Fibroblast of skin of back (primary cell): ENCODE measurements at places on chromosomes 6 and 20.

DNA sequence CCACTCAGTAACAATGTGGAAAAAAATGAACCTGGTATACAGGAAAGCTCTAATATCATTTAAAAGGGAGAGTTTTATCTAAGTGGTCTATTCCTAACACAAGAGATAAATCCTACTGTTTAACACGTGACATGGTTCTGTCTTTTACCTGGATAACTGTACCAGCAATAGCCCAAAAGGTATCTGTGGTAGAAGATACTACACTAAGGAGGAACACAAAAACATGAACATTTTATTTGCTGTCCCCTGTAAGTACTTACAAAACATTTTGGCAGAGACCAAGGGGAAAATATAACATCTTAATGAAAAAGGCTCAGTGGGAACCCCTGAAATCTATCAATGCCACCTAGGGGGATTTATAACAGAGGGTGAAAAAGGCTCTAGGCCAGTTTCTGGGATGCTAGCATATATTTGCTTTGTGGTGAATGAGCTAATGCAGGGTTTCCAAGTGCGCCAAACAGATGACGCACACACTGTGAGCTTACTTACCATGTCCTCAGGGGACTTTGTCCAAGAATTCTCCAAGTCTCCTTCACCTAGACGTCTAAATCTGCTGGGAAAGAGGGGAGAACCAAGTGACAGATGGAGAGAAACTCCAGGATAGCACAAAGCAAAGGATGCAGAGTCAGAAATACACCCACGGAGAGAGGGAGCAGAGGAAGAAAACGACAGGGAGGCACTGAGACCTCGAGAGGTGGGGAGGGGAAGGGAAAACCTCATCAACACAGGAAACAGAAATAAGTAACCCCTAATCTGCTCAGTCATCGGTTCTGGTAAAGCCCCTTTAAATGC, 147.9 kb upstream of the PRND start:
- peak; percentile 90 for DNase-seq

GRCh38 chr6:111406200-111406721, 76.8 kb downstream of the REV3L start:
- no peak for DNase-seq

DNA sequence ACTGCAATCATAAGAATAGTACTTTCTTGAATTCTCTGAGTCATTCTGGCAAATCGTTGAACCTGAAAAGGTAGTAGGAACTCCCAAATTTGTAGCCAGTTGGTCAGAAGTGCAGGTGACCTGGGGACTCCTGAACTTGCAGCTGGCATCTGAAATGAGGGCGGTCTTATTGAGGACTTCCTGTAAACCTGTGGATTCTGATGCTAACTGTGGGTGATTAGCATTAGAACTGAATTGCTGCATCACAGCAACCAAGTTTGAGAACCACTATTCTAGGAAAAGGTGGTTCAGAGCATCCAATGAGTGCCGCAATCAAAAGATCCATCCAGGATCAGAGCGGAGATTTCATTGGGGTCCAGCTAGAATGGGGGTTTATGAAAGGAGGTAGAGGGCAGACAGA, 50.2 kb upstream of the UTRN start:
- DNase-seq: no peak

GRCh38 chr20:37915434-37915787, 12.5 kb downstream of the VSTM2L start:
- DNase-seq: no peak

DNA sequence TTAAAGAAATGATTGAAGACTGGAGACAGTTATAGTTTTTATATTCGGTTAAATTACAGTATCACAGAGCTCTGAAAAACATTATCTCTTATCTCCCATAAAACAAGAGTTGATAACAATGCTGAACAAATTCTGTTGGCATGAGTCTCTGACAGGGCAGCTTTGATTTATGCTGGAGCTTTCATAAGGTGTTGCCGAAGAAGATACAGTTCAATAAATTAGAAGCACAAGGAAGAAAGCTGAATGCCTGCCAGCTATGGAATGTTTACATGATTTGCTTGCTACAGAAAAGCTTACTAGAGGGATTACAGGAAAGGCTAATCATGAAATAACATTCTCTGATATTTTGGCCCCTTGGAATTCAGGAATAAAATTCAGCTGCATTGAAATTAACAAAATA, 431.9 kb upstream of the GJE1 start:
- DNase-seq: no peak

GRCh38 chr6:85612690-85613474, 19.2 kb upstream of the SNX14 start:
- DNase-seq: no peak

DNA sequence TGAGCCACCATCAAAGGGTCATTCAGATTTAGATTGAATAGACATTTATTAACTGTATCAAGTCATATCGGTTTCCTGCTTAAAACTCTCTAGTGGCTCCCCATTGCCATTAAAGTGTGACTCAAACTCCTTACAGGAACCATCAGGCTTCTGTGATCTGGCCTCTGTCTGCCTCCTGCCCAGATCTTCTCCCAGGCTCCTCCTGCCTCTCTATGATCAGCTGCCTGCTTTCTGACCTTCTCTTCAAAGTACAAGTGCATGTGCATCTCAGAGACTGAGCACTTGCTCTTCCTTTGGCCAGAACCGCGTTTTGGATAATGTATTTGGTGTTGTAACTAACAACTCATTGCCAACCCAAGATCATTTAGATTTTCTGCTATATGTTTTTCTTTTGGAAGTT, 52.7 kb downstream of the IL20RA start:
- no peak for DNase-seq

DNA sequence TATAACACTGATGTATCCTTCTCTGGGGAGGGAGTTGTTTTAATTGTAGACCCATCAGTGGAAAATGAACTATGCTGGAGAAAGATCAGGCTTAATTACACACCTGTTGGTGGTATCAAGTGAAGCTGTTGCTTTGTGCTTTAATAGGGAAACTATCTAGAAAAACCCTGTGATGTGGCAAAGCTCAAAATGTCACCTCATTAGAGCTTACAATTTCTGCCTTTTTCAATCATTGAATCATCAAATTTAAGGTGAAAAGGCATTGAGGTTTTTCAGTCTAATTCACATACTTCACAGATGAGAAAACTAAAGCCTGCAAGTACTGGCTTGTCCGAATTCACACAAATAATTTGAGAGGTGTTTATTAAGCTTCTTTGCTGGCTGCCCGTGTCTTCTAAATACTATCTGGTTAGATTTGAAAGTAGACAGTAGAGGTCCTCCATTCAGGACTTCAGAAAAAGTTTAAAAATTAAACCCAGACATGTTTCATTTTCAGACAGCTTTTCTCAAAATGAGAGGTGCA, 143.3 kb upstream of the MAP3K7 start:
- no peak for DNase-seq

- no peak for DNase-seq
Measured at GRCh38 chr20:11366660-11367059, 551.0 kb upstream of the BTBD3 start.

GRCh38 chr20:53735536-53736050, 142.0 kb upstream of the ZNF217 start:
- DNase-seq: peak; percentile 95

DNA sequence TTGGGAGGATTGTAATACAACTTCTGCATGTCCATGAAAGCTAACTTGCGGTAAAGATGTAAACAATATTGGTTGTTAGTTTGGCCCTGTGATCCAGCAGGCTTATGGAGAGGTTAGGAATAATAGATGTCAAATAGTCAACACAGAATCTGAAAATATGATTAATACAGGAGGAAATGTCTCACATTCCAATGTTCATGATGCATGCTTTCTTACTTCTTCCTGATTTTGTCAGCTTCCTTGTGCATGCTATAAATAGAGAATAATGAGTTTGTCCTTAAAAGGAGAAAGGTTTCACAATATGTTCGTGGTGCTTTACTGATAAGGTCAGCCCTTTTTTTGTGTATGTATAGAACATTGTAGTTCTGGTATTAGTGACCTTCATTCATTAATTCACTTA, 136.7 kb downstream of the MMUT start:
- DNase-seq: peak; percentile 94

GRCh38 chr20:31543966-31544598, 29.8 kb downstream of the HM13 start:
- DNase-seq: peak; percentile 96

GRCh38 chr6:45472382-45472781, 94.6 kb upstream of the SUPT3H start:
- peak; percentile 51 for DNase-seq

- DNase-seq: no peak
Measured at GRCh38 chr20:17660667-17661066, 21.4 kb downstream of the RRBP1 start.

GRCh38 chr20:33172781-33173180, 4.8 kb downstream of the BPIFA2 start:
- DNase-seq: no peak

GRCh38 chr6:139981768-139982181, 607.3 kb upstream of the CITED2 start:
- peak; percentile 81 for DNase-seq

GRCh38 chr20:35284992-35285805, 627 bp upstream of the EIF6 start:
- no peak for DNase-seq

DNA sequence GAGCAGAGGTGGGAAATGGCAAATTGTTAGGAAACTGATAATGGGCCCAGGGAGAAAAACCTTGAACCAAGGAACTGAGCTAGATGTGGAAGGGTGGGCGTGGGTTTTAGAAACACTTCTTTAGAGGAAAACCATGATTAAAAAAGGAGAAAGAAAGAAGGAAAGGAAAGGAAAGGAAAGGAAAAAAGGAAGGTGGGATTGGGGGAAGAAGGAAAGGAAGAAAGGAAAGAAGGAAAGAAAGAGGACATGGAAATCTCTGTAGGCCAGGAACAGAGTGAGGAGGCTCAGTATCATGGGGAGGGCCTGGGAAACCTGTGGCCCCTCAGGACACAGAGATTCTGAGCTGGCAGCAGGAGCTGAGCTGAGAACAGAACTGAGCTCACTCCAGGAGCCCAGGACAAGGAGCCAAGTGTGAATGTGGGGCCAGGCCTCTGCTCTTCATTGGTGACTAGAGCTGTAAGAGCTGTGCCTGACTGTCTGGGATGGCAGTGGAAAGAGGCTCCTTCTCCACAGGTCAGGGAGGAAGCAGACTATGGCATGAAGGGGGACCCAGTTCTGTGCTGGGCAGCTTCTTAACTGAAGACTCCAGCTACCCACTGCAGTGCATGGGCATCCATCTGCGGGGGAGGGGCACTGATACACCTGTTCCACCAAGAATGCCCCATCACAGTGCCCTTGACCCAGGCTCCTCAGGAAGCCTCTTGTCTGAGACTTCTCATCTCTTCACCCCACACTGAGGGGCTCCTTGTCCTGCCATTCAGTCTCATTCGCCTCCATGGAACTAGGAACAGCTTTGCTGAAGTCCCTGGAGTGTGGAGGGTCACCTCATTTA, 116.1 kb upstream of the BACH2 start:
- no peak for DNase-seq

- DNase-seq: peak; percentile 12
Measured at GRCh38 chr20:39291301-39291700, 329.2 kb downstream of the DHX35 start.

DNA sequence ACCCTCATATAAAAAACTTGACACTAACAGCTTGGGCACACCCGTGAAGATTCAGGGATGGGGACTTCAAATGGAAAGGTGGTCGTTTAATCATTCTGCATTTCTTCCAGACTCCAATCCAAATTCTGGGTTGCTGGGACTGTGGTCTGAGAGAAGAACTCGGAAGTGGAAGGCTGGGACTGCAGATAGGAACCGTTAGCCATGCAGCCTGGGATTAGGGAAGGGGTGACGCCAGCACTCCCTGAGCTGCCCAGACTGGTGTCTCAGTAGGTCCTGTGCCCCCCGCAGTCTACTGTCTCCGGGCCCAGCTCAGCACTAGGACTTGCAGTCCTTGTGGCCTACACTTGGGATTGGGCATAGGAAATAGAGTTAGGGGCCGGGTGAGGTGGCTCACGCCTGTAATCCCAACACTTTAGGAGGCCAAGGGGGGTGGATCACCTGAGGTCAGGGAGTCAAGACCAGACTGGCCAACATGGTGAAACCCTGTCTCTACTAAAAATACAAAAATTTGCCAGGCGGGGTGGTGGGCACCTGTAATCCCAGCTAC, 511 bp upstream of the CLIC1 start:
- no peak for DNase-seq

- no peak for DNase-seq
Measured at GRCh38 chr6:91298543-91299145, 711.8 kb upstream of the MAP3K7 start.

DNA sequence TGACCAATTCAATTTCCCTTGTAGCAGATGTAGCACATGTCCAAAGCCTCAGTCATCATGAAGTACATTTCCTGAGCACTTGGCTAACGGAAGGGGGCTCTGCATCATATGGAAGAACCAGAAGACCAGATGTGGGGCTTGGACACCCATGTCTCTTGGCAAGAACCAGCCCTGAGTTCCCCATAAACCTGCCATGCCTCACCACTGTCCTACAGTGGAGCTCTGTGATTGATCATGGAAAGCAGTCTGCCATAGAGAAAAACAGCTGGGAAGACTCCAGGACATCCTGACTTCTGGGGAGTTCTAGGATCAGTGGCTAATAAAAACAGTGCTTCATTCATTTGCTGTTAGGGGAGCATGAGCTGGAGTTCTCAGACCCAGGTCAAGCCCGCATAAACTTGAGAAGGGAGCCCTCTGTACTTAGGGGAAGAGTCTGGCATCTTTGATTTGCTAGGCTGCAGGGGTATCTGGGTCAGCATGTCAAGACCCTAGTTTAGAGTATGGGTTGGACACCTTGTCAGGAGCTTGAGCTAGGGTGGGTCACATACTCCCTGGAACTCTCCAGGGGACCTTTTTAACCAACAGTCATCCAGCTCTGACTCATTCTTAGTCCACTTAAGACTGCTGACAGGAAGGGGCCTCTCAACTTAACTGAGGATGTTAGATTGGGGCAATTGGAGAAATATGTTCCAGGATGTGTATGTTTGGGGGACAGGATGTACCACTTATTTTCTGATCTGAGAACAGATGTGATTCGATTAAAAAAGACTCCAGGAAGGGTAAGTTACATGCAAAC, 26.3 kb upstream of the TRAM2 start:
- DNase-seq: peak; percentile 90
